ENCODE measurements at places on chromosomes 5 and 9.
A peak's percentile ranks its signal among the peaks of the same experiment; 100 is the strongest.

GRCh38 chr5:45262061-45262590, 434.1 kb downstream of the HCN1 start:
- no peak for DNase-seq

- peak; percentile 58 for DNase-seq
These were observed 42.4 kb downstream of the PAX5 start for GRCh38 chr9:36991516-36992134.

DNA sequence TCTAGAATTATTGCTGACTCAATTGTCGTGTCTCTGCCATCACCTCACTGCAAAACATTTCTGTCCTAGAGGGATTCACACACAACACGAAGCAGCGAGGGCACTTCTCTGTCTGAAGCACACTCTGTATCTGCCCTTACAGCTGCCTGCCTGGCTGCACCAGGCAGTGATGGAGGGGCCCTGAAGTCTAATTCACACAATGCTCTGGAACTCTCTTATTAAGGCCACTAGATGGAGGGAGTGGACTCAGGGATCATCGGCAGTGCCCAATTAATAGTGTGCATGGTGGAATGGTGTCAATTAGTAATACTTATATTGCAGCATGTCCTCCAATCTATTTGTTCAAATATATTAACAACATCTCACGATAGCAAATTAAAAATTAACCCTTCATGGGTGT, 157.5 kb upstream of the MAP1B start:
- DNase-seq = no peak

DNA sequence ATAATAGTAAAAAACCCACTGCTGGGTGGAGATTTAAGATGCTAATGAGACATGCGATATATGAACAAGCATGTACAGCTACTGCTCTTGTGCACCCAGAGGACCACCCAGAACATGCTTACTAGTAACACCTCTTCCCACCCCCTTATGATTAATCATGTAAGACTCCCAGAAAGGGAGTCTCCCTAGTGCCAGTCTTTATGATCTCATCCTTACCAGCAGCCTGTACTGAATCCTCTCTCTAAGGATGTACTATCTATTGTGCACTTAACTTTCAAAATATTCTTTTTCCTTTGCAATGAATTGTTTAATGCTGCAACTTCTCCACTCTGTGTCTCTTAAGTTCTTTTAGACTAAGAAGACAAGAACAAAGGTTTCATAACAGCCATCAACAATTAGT, 9.1 kb upstream of the MAT2B start:
- no peak for DNase-seq

- no peak for DNase-seq
These were observed 19.3 kb downstream of the MLANA start for GRCh38 chr9:5909976-5910375.

DNA sequence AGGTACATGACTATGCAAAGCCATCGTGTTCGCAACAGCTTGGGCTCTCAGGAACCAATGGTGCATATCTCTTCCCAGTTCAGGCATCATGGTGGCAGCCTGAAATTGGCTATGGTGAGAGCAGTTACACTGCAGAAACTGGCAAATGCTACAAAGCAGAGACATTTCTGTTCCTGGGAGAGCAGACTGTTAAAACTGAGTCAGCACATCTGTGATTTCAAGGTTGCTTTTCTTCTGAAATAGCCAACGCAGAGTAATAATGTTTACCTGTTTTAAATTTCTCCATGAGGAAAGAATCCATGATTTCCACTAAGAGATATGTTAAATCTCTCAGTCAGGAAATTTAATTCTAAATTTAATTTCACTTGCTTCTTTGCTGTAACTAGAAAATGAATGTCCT, 47.8 kb downstream of the C7 start:
- no peak for DNase-seq

GRCh38 chr9:93709600-93710369, 133.4 kb downstream of the PHF2 start:
- DNase-seq = no peak

GRCh38 chr5:136308212-136308795, 57.0 kb downstream of the TRPC7 start:
- DNase-seq = no peak

GRCh38 chr9:27356446-27356845, 59.5 kb upstream of the EQTN start:
- no peak for DNase-seq

DNA sequence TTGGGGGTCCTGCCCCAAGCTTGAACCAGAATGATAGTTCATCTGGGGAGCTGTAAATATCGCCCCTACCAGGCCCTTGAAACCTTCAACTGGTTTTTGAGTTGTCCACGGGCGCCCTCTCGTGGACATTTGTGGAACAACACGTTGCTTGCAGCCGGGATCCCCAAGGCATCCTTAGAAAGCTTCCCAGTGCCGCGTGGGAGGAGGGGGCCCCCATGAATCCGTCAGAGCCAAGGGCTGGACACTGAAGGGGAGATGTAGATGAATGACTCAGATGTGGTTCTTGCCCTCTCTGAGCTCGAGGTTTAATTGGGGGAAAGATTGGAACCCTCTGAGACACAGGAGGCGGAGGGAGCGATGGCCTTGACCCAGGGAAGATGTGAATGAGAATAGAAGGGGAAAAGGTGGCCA, 31.8 kb upstream of the ORM1 start:
- DNase-seq = peak; percentile 79

DNA sequence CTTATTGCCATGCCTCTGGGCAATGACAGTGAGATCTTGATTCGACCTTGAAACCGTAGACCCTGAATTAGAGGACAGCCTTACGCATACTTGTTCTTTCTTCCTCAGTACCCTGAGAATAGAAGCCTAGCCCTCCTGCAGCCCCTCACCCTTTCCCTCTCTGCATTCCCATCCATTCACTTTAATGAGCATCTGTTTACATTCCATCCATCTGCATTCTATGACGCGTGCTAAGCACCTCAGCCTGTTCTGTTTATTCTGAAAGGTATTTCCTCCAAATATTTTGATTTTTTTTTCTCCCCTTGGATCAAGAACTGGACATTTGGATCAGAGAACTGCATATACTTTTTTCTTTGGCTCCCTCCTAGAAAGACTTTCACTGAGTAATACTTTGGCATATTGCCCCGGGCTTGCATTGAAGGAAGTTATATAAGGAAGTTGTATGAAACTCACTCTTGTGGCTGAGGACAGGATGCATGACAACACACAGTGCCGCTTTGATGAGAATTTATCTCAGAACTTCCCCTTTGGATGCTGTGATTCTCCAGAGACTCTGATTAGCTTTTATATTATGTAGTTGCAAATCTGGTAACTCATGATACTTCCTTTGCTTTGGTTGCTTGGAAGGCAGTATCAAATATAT, 15.7 kb downstream of the TMEM8B start:
- no peak for DNase-seq

DNA sequence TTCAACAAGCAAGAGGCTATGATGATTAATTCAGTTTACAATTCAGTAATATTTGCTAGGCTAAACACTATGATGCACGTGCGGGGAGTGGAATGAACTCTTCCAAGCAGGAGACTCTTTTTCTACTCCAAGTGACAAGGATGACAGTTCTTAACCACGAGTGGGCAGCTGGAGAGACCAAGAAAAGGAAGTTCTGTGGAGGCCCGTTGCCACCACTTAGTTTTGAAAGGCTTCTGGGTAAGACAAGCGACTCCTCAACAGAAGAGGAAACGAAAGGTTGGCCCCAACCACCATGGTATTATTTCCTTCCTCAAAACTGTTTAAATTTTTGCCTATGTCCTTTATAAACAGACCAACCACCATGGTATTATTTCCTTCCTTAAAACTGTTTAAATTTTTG, 2.8 kb downstream of the DCAF12 start:
- no peak for DNase-seq

GRCh38 chr5:55338092-55338613, 30.4 kb downstream of the MTREX start:
- no peak for DNase-seq

DNA sequence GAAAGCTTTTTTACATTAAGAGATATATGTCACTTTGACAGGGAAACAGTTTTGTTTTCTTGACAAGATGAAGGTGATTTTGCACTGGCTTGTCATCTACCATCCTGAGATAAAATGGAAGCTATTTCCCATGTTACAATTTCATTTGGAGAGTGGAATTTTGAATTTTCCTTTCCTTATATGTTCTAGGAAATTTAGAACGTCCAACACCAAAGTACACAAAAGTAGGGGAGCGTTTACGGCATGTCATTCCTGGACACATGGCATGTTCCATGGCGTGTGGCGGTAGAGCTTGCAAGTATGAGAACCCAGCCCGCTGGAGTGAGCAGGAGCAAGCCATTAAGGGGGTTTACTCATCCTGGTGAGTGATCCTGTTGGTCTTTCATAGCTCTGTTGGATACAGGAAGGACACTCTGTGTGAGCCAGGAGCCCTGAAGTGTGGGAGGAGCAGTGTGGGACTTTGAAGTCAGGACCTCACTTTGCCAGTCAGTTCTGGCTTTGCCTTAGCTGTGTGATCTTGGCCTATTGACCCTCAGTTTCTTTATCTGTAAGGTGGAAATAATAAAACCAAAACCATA, 887 bp downstream of the PTPDC1 start:
- DNase-seq = no peak

DNA sequence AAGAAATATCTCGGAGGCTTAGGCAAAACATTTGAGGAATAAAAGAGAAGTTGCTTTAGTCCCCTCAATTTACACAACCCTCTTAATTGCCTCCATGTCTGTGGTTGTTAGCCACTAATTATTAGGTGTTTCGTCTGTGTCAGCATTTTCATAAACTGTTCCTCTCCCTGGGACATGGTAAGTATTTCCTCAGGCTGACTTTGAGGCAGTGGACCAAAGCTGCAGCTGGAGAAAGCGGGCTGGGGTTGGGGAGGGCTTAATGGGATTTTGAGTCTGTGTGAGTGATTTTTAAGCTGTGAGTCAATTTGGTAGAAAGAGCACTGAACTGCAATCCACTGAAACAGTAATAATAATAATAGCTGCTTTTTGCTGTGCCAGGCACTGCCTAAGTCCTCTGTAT, 13.0 kb upstream of the TTC1 start:
- no peak for DNase-seq

- DNase-seq = peak; percentile 4
These were observed 231.9 kb downstream of the MAST4 start for GRCh38 chr5:66828046-66828547.

DNA sequence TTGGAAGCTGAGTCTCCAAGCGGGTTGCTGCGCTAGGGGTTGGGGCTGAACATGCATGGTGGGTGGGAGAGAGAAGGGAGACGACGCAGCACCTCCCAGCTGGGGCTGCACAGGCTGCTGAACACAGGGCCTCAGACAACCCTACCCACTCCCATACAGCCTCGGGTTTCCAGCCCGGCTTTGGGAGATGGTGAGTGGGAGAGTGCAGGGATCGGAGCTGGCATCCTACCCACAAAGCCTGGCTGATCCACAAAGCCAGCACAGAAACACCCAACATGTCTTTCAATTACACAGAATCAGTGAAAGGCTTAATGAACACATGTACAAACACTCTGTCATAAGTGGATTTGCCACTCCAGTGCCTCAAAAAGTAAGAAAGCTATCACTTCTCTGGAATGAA, 64.8 kb downstream of the NSG2 start:
- DNase-seq = no peak

- DNase-seq = no peak
These were observed 214.4 kb downstream of the SEMA6A start for GRCh38 chr5:116360008-116360853.

- DNase-seq = no peak
These were observed 7.7 kb upstream of the SRFBP1 start for GRCh38 chr5:121954086-121954485.

DNA sequence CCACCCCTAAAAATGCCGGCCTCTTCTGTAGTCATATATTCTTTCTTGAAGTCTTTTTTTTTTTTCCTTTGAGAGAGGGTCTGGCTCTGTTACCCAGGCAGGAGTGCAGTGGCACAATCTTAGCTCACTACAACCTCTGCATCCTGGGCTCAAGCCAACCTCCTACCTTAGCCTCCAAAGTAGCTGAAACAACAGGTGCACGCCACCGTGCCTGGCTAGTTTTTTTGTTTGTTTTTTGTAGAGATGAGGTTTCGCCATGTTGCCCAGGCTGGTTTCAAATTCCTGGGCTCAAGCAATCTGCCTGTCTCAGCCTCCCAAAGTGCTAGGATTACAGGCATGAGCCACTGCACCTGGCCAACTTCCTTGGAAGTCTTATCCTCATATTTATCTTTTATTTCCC, 19.1 kb downstream of the SREK1IP1 start:
- DNase-seq = no peak

DNA sequence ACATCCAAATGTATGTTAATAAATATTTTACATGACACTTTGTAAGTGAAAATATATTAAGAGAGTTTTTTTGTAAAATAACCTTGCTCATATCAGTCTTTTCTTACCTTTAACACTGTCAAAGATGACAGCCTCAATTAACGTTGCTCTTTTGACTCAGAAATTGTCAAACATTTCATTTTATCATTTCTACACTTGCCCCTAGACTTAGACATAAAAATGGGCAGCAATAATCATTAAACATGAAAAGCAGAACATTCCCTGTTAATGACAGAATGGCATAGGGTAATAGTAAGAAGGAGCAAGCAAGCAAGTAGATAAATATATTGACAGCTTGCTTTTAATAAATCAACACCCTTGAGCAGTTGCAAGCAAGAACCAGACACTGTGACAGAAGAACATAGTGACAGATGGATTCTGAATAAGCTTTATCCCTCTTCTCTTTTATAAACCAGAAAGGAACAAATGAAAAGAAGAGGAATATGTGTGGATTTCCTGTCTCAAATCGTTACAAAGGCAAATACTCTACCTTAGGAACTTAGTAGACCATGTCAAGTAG, 796.0 kb upstream of the CHD1 start:
- DNase-seq = no peak

- DNase-seq = no peak
These were observed 525 bp upstream of the DAPK1 start for GRCh38 chr9:87497080-87497603.

- no peak for DNase-seq
These were observed 496.6 kb downstream of the CTNND2 start for GRCh38 chr5:11407556-11408145.

DNA sequence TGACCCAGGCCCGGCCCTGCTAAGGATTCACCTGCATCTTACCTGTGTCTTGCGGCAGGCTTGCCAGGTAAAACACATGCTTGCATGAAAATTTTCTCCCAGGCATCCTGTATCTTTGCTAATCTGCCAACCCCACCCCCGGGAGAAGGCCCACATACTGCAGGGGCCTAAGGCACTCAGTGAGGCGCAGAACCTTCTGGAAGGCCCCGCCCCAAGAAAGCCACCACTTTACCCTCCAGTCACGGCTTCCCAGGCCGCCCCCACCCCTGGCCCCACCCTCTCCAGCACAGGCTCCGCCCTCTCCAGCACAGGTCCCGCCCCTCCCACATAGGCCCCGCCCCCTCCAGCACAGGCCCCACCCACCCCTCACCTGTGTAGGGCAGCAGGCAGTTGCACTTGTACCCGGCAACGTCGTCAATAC, 29.8 kb upstream of the SEC16A start:
- no peak for DNase-seq

DNA sequence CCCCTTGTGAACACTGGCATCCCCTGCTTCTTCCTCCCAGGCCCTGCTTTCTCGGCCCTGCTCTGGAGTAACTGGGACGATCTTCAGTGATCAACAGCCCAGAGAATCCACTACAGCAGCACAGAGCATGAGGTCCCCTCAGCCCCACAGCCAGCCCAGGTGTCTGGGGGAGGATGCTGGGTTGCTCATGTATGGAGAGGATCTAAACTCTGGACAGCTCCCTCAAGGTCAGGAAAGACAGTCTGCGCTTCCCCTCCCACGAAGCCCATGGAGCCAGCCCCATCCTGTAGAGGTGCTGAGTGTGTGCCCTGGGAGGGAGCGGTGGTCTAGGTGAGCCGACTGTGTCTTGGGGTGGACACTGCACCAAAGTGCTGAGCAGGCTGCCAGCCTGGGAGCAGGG, 190.2 kb downstream of the GABBR2 start:
- DNase-seq = no peak
